WERI-Rb-1 (cell line): ENCODE measurements at places on chromosomes 16 and 17.

DNA sequence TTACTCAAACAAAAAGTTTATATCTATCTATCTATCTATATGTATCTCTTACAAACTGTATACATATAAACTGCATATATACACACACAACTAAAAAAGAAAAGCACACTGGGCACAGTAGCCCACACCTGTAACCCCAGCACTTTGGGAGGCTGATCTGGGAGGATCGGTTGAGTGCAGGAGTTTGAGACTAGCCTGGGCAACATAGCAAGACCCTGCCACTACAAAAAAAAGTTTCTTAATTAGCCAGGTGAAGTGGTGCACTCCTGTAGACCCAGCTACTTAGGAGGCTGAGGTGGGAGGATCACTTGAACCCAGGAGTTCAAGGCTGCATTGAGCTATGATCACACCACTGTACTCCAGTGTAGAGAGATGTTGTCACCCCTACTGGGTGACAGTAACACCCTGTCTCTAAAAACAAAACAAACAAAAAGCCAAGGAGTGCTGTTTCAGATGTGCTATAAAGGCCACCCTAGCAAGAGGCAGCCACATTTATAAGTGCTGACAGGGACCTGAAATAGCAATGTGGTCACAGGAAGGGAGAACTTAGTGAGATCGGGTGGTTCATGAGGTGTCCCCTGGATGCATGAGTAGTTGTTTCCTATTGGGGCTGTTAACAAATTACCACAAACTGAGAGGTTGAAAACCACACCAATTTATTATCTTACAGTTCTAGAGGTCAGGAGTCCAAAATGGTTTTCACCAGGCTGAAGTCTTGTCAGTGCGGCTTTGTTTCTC is 4.8 kb downstream of the CD2BP2 start:
- no peak for DNase-seq

DNA sequence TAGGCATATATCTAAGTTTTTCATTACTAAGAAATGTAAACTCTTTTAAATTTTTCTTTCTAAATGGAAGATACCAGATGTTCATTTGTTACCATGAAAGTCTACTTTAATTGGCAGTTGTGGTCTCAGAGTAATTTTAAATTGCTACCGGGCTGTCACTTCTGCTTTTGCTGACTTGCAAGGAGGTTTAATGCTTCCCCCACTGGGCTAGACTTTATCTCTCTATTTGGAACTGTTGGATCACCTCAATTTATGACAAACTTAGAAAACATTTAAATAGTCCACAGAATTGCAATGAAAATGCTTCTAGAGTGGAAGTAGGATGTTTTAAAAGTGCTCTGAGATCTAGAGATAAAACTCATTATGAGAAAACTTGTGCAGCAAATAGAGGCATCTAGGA is 479.8 kb upstream of the GOT2 start:
- DNase-seq = no peak

DNA sequence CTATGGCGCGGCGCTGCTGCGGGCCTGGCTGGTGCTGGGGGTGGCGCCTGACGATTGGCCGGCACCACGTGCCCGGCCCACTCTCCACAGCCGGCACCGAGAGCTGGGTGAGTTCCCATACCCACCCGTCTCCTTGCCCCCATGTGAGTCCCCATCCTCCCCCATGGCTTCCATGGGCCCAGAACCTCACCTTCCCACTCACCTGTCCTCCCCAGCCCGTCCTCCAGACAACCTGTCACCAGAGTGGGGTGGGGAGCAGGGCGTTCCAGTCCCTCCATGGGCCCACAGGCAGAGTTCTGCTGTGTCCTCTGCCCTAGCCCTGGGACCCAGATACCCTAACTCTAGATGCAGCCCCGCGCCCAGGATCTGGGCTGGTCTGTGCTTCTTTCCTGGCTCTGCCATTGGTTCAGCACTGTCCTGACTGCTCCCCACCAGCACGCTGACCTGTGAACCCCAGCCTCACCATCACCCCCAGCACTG is 5.5 kb downstream of the ARMC5 start:
- DNase-seq = no peak

DNA sequence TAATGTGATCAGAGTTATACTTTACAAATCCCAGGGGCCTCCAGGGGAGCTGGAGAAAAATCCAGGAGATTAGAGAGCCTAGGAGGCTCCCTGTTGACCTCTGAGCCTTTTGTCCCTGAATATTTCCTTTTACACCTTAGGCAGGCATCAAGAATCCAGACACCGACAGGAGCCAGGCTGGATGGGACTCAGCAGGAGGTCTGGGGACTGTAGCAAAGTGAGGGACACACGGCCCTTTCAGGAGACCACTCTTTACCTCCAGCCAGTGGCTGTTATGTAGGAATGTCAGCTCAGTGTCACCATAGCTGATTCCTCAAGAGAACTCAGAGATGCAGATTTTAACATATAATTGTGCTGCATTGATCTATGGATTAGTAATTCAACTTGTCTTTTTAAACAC is 198.4 kb downstream of the SHISA9 start:
- peak; percentile 11 for DNase-seq

- DNase-seq = peak; percentile 98
Measured at GRCh38 chr17:74089869-74090464, 113.5 kb upstream of the RPL38 start.

- DNase-seq = no peak
Measured at GRCh38 chr17:7852919-7853690, 1.8 kb upstream of the TMEM88 start.

DNA sequence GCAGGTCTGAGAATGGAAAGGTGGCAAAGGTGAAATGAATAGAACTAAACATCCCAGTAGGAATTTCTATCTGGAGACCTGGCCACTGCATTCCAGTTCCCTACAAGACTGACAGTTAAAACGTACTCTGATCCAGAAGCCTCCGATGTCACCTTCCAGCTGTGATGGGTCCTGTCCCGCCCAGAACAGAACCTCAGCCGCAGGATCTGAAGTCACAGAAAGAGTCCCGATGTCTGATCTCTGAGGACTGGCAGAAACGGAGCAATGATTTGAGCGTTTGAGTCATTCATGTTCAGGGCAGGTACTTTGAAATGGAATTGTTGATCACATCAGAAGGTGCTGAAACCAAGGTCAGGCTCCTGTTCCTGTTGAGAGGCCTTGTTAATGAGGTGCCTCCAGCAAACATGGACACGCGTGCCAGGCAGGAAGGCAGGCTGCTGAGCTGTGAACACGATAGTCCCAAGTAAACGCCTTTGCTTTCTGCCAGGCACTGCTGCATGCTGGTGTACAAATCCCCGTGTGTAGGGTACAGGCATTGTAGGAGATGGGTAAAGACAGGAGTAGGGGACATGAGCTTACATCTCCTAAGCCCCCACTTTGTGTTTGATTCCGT is 61.4 kb downstream of the VAT1L start:
- no peak for DNase-seq

DNA sequence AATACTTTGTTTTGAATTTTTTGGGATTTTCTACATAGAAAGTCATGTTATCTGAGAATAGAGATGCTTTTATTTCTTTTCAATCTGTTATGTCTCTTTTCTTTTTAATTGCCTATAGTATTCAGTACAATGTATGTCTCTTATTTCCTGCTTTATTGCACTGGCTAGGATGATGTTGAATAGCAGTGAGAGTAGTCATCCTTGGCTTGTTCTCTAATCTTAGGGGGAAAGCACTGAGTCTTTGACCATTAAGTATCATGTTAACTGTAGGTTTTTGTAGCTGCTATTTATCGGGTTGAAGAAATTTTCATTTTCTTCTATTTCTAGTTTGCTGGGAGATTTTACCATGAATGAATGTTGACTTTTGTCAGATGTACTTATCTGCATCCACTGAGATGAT is 10.0 kb upstream of the ABCA3 start:
- no peak for DNase-seq

DNA sequence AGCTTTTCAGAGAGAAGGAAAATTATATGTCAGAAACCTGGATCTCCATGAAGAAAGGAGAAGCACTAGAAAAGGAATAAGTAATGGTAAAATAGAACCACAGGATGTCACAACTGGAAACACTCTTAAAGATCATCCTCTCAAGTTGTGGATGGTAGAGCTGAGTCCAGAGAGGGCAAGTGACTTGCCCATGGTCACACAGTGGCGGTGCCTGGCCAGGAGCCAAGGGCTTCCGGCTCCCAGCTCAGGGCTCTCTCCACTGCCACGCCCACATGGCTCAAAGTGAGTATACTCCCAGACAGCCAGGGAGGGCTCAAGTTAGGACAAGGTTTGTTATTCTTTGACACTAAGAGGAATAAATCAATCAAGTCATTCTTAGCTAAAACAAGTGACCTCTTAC is 159.8 kb downstream of the COPRS start:
- no peak for DNase-seq
